ENCODE measurements at places on chromosomes 16 and 17.

DNA sequence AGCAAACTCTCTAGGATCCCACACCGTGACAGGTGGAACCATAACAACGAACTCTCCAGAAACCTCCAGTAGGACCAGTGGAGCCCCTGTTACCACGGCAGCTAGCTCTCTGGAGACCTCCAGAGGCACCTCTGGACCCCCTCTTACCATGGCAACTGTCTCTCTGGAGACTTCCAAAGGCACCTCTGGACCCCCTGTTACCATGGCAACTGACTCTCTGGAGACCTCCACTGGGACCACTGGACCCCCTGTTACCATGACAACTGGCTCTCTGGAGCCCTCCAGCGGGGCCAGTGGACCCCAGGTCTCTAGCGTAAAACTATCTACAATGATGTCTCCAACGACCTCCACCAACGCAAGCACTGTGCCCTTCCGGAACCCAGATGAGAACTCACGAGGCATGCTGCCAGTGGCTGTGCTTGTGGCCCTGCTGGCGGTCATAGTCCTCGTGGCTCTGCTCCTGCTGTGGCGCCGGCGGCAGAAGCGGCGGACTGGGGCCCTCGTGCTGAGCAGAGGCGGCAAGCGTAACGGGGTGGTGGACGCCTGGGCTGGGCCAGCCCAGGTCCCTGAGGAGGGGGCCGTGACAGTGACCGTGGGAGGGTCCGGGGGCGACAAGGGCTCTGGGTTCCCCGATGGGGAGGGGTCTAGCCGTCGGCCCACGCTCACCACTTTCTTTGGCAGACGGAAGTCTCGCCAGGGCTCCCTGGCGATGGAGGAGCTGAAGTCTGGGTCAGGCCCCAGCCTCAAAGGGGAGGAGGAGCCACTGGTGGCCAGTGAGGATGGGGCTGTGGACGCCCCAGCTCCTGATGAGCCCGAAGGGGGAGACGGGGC, 1.3 kb downstream of the SPN start:
- DNase-seq = no peak

- DNase-seq = no peak
Measured at GRCh38 chr17:29694918-29695563, 72.3 kb upstream of the CORO6 start.

- no peak for DNase-seq
Measured at GRCh38 chr16:707062-707538, 1.5 kb upstream of the FBXL16 start.

- DNase-seq = no peak
Measured at GRCh38 chr16:24890746-24891145, 45.0 kb downstream of the SLC5A11 start.

DNA sequence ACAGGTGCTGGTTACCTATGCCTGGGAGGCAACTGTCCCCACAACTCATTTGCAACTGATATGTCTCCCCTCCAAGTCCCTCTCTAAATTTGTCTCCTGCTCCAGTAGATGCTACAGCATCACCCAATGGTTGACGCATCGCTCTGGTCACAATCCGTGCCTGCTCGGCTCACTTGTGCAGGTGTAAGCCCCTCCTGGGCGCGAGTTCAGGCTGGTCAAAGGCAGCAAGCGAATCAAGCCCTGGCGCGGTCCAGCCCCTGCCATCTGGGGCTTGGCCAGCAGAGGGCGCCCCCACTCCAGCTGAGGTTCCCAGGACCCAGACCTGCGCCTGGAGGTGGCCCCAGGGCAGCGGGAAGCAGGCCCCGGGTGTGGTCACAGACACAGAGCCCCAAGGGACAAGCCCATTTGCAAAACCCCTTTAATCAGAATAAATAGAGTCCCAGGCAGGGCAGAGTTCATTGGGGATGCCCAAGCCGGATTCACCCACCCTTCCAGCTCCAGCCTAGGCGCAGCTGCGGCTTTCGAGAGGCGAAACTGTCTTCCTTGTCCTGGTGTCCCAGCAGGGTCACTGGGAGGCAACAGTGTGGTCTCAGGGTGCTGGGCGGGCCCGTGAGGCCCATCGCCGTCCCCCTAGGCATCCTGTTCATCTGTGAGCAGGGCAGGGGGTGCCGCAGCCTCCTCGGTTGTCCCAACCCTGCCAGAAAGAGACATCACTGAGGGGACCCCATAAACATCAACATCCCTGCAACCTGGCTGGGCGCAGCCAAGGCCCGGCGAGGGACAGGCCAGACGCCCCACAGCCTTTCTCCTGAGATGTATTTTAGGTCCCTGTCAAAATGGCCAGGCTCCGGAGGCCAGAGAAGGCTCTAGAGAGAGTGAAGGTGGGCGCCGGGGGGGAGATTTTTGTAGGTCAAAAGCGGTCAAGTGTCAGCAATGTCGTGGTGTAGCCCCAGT, 15.8 kb downstream of the TMC6 start:
- DNase-seq = peak; percentile 87

DNA sequence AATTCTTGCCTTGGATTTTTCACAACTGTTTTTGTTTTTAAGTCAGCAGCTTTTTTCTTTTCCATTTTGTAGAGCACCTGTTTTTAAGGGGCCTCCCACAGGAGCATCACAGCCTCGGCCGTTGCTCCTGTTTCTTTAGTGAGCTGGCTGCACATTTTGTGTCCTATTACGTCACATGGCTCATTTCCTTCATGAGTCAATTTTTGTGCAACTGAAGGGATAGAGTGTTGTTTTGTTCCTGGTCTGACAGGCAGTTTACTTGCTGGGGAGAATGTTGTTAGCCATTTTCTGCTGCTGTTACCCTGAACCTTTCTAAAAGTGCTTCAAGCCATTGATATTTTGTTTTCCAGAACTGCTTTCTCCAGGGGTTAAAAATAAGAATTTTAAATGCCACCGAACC, 45.0 kb upstream of the CRISPLD2 start:
- no peak for DNase-seq

DNA sequence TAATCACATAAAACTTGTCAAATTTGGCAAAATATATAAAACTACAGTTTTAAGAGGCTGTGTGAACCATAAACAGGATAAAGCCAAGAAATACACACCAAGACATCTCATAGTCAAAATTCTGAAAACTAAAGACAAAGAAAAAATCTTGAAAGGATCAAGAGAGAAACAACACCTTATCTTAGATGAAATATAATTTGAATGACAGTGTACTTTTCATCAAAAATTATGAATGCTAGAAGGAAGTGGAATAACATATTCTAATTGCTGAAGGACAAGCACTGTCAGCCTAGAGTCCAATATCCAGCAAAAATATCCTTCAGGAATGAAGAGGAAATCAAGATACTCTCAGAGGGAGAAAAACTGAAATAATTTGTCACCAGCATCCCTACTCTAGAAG, 37.2 kb downstream of the PIK3R5 start:
- DNase-seq = no peak

- DNase-seq = no peak
Measured at GRCh38 chr17:40321961-40322357, 13.0 kb downstream of the RARA start.

GRCh38 chr17:59756236-59756818, 48.9 kb downstream of the VMP1 start:
- DNase-seq = no peak

DNA sequence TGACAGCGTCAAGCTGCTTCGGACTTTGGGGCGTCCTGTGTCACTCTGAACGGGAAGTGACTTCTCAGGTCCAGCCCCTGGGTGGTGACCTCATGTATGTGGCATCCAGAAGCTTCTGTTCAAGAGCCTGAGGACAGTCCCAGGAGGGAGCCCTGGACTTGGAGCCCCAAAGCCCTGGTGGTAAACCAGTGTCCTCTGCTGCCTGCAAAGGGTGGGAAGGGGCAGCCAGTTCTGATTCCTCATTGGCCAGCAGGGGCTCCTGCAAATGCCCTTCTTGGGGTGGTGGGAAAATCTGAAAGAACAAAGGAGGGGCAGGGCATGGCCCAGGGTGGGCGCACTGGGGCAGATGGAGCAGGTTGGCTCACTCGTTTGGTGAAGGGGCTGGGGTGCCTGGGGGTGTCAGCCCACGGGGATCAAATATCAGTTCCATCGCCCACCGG, 1.6 kb downstream of the OSGIN1 start:
- DNase-seq = no peak

GRCh38 chr17:45844695-45845375, at the start of gene SPPL2C:
SPPL2C (plus strand) TSS chr17:45844881; CDS start chr17:45844907, 26 bp downstream.
- no peak for DNase-seq

DNA sequence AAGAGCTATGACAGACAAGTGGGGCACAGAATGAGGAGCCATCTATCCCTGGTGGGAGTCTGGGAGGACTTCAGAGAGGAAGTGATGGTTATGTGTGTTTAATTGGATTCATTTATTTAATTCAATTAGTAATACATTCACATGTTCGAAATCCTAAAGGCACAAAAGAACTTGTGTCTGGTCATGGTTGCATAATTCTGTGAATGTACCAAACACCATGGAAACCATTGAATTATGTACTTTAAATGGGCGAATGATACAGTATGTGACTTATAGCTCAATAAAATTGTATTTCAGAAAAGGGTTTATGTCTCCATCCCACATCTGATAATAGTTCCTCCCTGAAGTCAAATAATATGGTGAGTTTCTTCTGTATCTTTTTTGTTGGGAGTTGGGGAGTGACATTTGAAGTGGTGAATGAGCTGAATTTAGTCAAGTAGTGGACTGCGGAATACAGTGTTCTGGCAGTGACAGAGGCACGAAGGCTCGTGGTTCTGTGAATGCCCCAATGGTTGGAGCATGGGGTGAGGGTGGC, 19.8 kb upstream of the G6PC1 start:
- no peak for DNase-seq

All from mesothelial cell of epicardium (in vitro differentiated cells).